Glomerular endothelial cell (primary cell): ENCODE measurements at places on chromosomes 6 and 20. TPM values are rescaled to one million over a fixed set of nuclear protein-coding genes. Genes with fewer than 3 reads are reported as not detected.

Gene VARS2
- total RNA-seq, result 17.9 and 22.6 TPM in 2 replicates

Gene TGM2
- 448 and 670 TPM in 2 replicates for total RNA-seq

Gene SLC22A23
- total RNA-seq, result 15.6 and 22.2 TPM in 2 replicates

Gene ZC2HC1B
- not detected in 2 replicates for total RNA-seq

Gene NHSL1
- 64.3 and 78.2 TPM in 2 replicates for total RNA-seq

Gene SLC22A16
- not detected in 2 replicates for total RNA-seq

Gene MICB
- total RNA-seq, result 14.5 and 19.1 TPM in 2 replicates

Gene C4B
- 1.1 and 1.3 TPM in 2 replicates for total RNA-seq

Gene LPIN3
- total RNA-seq, result 4.1 and 4.6 TPM in 2 replicates

Gene SS18L1
- 16.1 and 17.1 TPM in 2 replicates for total RNA-seq

Gene ANKRD66
- total RNA-seq, result not detected in 2 replicates

Gene TLDC2
- total RNA-seq, result not detected in 2 replicates

Gene GSTA2
- total RNA-seq, result not detected in 2 replicates

Gene PHACTR3
- total RNA-seq, result not detected in 2 replicates

Gene C20orf144
- not detected in 2 replicates for total RNA-seq

Gene TFAP2D
- not detected in 2 replicates for total RNA-seq

Gene TP53TG5
- total RNA-seq, result not detected in 2 replicates
